HepG2 (cell line): ENCODE measurements at places on chromosomes 12 and 14. TPM values are rescaled to one million over a fixed set of nuclear protein-coding genes. Genes with fewer than 3 reads are reported as not detected.

DNA sequence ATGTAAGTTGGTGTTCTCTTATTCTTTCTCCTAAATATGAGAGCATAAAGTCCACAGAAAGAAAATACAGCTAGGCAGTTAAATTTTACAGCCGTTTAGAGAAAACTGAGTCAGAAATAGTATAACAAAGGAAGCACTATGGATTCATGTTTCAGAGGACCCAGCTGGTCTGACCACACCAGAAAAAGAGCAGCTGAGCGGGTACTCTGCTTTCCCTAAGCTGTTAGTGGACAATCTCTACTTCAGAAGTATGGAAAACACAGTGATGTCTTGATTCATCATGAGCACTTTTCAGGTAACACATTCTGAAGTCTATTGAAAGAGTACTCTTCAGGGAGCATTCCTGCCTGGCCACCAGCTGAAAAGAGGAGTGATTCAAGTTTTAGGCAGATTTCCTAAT lies 12.4 kb downstream of the PPM1H start:
- no peak overlapping the region for H3K4me3 ChIP-seq
- no peak for DNase-seq
- peaks cover 43% of the 10 kb centered on the region for H3K4me1 ChIP-seq
- no peak overlapping the region for H3K27ac ChIP-seq

DNA sequence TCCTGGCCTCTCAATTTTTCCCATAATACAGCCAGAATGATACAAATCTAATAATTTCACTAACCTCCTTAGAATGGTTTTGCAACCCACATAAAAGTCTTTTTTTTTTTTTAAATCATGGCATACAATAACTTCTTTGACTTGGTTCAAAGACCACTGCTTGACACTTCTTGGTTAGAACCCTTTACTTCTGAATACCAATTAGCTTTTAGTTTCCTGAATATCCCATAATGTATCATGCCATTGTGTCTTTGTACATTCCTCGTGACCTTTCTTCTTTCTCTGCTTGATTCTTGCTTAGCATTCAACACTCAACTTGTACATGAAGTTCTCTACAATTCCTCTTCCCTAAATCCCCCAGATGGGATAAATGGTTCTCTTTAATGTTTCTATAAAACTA lies 19.3 kb downstream of the KLHL28 start:
- peaks cover 23% of the 10 kb centered on the region for H3K36me3 ChIP-seq
- H3K27ac ChIP-seq, result no peak overlapping the region
- H3K4me1 ChIP-seq, result no peaks in the 10 kb centered on the region
- DNase-seq, result no peak
- no peaks in the 10 kb centered on the region for H3K27me3 ChIP-seq
- no peak overlapping the region for H3K4me3 ChIP-seq

- H3K36me3 ChIP-seq, result no peaks in the 10 kb centered on the region
- no peak overlapping the region for H3K4me3 ChIP-seq
- no peak overlapping the region for H3K27ac ChIP-seq
- H3K4me1 ChIP-seq, result no peaks in the 10 kb centered on the region
- H3K27me3 ChIP-seq, result no peaks in the 10 kb centered on the region
These were observed 250.9 kb upstream of the OR4E1 start for GRCh38 chr14:21924479-21924878.

GRCh38 chr14:29028973-29029582 lies 262.5 kb downstream of the FOXG1 start:
- H3K4me3 ChIP-seq, result peak overlapping the region; percentile 20
- H3K27me3 ChIP-seq, result no peaks in the 10 kb centered on the region
- H3K27ac ChIP-seq, result peak overlapping the region; percentile 69

DNA sequence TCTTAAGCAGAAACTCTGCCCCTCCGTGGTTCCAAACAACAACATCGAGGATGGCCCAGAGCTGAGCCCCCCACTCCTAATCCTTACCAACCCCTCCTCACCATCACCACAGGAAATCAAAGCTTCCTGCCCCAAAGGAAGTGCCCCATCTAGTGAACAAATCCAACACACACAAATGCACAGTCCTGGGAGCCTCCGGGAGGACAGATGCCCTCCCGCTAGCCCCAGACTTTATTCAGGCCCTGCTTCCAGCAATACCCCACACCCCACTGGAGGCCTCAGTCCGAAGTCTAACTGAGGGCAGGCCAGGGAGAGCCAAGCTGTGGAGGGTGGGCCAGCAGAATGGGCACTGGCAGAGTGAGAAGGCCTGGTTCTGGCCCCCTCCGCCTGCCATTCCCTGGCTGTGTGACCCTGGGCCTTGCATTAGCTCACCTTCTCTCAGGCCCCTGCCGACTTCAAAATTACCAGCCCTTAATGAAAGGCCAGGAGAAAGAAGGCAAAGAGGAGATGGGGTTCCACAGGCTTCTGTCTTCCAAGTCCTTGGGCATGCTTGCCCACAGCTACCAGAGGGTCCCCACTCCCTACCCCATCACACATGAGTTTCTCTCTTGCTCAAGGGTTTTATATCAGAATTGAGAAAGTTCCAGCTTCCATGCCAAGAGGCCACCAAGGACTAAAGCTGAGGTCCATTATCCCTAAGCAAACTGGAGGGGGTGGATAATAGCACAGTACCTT lies 2.3 kb downstream of the HDAC7 start:
- peaks cover 8% of the 10 kb centered on the region for H3K27me3 ChIP-seq
- H3K4me1 ChIP-seq, result peaks cover 52% of the 10 kb centered on the region
- no peak overlapping the region for H3K27ac ChIP-seq
- DNase-seq, result peak; percentile 50
- H3K36me3 ChIP-seq, result no peaks in the 10 kb centered on the region

GRCh38 chr12:3206536-3207072 lies 129.4 kb downstream of the TSPAN9 start:
- no peak overlapping the region for H3K27ac ChIP-seq
- no peaks in the 10 kb centered on the region for H3K4me1 ChIP-seq
- no peaks in the 10 kb centered on the region for H3K27me3 ChIP-seq
- H3K4me3 ChIP-seq, result no peak overlapping the region
- DNase-seq, result no peak

- DNase-seq, result no peak
- peak overlapping the region; percentile 40; the same call in 1 of the 2 replicates for H3K4me3 ChIP-seq
- peaks cover 17% of the 10 kb centered on the region; the same call in 1 of the 3 replicates for H3K27me3 ChIP-seq
- no peaks in the 10 kb centered on the region for H3K4me1 ChIP-seq
- H3K36me3 ChIP-seq, result no peaks in the 10 kb centered on the region
- H3K27ac ChIP-seq, result no peak overlapping the region
These were observed 826 bp downstream of the PRKCH start for GRCh38 chr14:61322011-61322798.

GRCh38 chr14:80448267-80448666 lies 237.0 kb upstream of the DIO2 start:
- no peak for DNase-seq
- no peak overlapping the region for H3K4me3 ChIP-seq
- no peaks in the 10 kb centered on the region for H3K4me1 ChIP-seq
- H3K27me3 ChIP-seq, result no peaks in the 10 kb centered on the region
- no peaks in the 10 kb centered on the region for H3K36me3 ChIP-seq

Gene NGB
- polyA plus RNA-seq, result 0.04 and 0.05 TPM in 2 replicates

Gene P2RX7
- 0.56 and 0.73 TPM in 2 replicates for polyA plus RNA-seq

GRCh38 chr14:76499399-76499798 lies 123.5 kb downstream of the ESRRB start:
- H3K4me3 ChIP-seq, result no peak overlapping the region
- no peaks in the 10 kb centered on the region for H3K36me3 ChIP-seq
- H3K27me3 ChIP-seq, result peaks cover 7% of the 10 kb centered on the region; the same call in 1 of the 3 replicates
- no peak for DNase-seq
- H3K27ac ChIP-seq, result no peak overlapping the region

DNA sequence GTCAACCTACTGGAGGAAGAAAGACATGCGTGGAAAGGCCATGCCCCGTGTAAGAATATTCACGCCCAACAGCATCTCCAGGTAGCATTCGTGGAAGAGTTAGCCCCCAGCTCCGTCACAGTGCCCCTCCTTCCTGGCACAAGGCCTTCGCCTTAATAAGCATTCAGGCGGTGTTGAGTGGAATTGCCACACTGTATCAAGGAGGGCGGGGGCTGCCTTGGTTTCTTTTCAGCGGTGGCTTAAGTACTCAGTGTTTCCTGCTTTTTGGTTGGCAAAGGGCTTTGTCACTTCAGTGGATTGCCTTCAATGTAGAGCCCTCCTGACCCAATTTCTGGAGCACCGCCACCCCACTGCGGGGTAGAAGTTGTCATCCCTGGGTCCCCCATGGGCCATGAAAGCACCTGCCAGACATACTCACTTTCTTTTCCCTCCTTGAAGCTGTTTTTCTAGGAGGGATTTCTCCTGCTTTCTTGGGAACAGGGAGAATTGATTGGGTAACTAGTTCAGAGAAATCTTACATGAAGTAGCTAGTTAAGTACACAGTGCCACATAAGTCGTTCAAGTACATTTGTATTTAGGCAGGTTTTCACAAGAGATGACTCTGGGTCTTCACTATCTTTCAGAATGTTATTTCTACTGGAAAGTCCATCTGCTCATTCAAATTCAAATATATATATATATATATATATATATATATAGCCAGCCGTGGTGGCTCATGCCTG lies 65.5 kb upstream of the STON2 start:
- H3K27me3 ChIP-seq, result no peaks in the 10 kb centered on the region
- peaks cover 16% of the 10 kb centered on the region for H3K4me1 ChIP-seq
- DNase-seq, result no peak
- no peak overlapping the region for H3K4me3 ChIP-seq

Gene FAIM2
- polyA plus RNA-seq, result not detected in 2 replicates

DNA sequence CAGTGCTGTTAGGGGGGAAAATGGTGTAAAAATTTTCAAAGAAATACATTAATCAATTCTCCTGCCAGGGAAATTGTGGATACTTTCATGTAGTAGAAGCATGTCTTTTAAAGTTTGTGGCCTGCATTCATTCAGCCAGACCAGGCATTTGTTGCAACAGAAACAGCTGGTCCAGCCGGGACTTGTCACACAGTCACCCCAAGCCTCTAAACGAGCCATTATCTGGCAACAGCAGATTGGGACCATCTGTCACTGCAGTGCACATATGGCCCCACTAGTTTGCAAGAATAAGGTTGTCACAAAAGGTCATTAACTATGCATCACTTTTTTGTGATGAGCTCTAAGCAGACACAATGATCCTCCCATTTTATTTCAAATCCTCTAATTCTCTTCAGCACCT lies 193.9 kb downstream of the PHLDA1 start:
- H3K4me3 ChIP-seq, result no peak overlapping the region
- H3K4me1 ChIP-seq, result peaks cover 15% of the 10 kb centered on the region; the same call in 1 of the 2 replicates
- no peaks in the 10 kb centered on the region for H3K36me3 ChIP-seq
- no peak overlapping the region for H3K27ac ChIP-seq
- no peaks in the 10 kb centered on the region for H3K27me3 ChIP-seq
- DNase-seq, result no peak

DNA sequence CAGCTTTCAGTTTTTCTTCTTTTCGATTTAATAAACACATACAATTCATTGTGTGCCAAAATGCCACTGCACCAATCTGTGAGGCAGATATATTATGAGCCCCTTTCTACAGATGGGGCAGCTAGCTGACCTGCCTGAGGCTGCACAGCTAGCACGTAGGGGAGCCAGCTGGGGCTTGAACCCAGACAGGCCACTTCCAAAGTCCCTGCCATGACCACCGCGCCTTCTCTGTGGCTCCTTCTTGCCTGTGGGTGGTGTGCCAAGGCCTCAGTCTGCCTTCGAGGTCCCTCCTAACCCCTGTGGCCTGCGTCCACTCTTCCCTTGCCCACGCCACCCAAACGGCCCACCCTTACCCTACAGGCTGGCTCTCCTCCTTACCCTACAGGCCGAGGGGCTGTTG lies 16.2 kb downstream of the FAM222A start:
- DNase-seq, result no peak
- H3K4me3 ChIP-seq, result no peak overlapping the region
- no peak overlapping the region for H3K27ac ChIP-seq
- H3K36me3 ChIP-seq, result peaks cover 7% of the 10 kb centered on the region; the same call in 1 of the 3 replicates

- no peaks in the 10 kb centered on the region for H3K4me1 ChIP-seq
- no peak overlapping the region for H3K27ac ChIP-seq
- no peaks in the 10 kb centered on the region for H3K36me3 ChIP-seq
- DNase-seq, result no peak
These were observed 269.4 kb upstream of the NOVA1 start for GRCh38 chr14:26867171-26867757.

GRCh38 chr14:54659365-54659764 lies 92.4 kb downstream of the SAMD4A start:
- peak overlapping the region; percentile 21 for H3K27ac ChIP-seq
- H3K4me1 ChIP-seq, result peaks cover 99% of the 10 kb centered on the region
- no peak overlapping the region for H3K4me3 ChIP-seq

GRCh38 chr12:26987634-26988424 lies 26.4 kb downstream of the TM7SF3 start:
- peaks cover 23% of the 10 kb centered on the region for H3K4me1 ChIP-seq
- no peak overlapping the region for H3K4me3 ChIP-seq
- H3K27me3 ChIP-seq, result no peaks in the 10 kb centered on the region

- no peaks in the 10 kb centered on the region for H3K27me3 ChIP-seq
- H3K4me1 ChIP-seq, result no peaks in the 10 kb centered on the region
- DNase-seq, result no peak
- no peak overlapping the region for H3K4me3 ChIP-seq
- H3K36me3 ChIP-seq, result no peaks in the 10 kb centered on the region
- no peak overlapping the region for H3K27ac ChIP-seq
These were observed 10.9 kb downstream of the CLBA1 start for GRCh38 chr14:104996483-104996882.

GRCh38 chr12:97545804-97546203 lies 83.2 kb downstream of the RMST start:
- no peaks in the 10 kb centered on the region for H3K36me3 ChIP-seq
- no peaks in the 10 kb centered on the region for H3K27me3 ChIP-seq
- no peaks in the 10 kb centered on the region for H3K4me1 ChIP-seq
- DNase-seq, result no peak

DNA sequence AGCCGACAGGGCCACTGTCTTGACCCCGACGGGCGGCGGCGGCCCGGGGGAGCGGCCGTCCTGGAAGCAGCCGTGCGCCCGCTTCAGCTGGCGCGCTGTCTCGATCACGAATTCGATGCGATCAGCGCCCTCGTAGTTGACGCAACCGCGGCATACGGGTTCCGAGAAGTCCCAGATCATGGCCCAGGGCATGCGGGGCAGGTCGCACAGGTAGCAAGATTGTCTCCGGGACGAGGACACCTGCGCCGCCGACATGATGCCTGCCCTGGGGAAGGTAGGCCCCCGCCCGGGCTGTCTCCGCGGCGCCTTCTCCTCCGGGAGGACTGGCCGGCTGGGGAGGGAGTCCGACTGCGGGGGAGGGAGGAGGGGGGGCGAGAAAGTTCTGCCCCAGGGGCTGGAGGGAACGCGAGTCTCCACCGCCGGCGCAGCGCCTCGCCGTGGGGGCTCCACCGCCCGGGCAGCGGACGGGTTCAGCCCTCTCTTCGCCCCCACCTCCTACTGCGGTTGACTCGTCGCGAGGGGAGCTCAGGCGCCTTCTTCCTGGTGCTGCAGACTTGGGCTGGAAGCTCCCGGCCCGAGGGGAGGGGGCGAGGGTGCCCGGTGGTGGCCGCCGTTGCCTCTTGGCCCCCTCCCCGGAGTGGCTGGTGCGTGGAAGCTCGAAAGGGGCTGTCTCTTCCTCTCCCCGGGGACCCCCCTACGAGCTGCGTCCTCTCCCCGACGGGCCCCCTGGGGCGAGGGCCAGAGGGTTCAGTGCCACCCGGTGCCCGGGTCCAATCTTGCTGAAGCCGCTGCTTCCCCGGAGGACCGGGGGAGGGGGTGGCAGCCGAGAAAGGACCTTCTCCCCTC lies 747 bp downstream of the IRF2BPL start:
- 0 out of 2 replicates have a peak, but pooled peaks cover 2% of the 10 kb centered on the region for H3K36me3 ChIP-seq
- H3K27ac ChIP-seq, result peak overlapping the region; percentile 94
- H3K4me3 ChIP-seq, result peak overlapping the region; percentile 82
- DNase-seq, result no peak

- no peaks in the 10 kb centered on the region; the same call in 2 of the 3 replicates for H3K27me3 ChIP-seq
- H3K4me3 ChIP-seq, result peak overlapping the region; percentile 86
- no peak for DNase-seq
- peak overlapping the region; percentile 88 for H3K27ac ChIP-seq
- peaks cover 16% of the 10 kb centered on the region; the same call in 2 of the 3 replicates for H3K36me3 ChIP-seq
- H3K4me1 ChIP-seq, result peaks cover 22% of the 10 kb centered on the region
These were observed 897 bp downstream of the SUDS3 start for GRCh38 chr12:118377021-118377883.
